NCI-H1417 treated with DMSO at 0.1 percent for 48 hours (cell line): ENCODE measurements at places on chromosomes 16 and 17.

DNA sequence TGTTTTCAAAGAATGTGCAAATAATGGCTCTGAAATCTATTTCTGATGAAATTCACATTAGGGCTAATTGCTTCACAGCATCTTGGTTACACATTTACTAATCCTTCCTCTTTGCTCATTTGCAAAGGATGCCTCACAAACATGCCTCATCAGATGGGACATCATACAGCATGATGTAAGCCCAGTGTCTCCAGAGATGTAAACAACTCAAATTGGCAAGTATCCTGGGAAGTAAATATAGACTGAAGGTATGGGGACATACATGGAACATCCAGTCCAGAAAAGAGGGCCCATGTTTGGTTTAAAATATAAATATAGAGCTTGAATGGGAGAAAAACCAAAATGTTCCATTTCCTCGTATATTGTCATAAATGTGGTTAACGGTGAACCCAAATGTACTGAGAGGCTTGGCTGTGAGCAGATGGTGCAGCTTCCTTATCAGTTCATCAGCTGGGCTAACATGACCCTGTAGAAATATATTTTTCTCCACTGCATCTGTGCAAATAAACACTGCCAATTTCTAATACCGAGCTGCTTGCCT is 142.9 kb upstream of the NUDT7 start:
- no peak for DNase-seq

DNA sequence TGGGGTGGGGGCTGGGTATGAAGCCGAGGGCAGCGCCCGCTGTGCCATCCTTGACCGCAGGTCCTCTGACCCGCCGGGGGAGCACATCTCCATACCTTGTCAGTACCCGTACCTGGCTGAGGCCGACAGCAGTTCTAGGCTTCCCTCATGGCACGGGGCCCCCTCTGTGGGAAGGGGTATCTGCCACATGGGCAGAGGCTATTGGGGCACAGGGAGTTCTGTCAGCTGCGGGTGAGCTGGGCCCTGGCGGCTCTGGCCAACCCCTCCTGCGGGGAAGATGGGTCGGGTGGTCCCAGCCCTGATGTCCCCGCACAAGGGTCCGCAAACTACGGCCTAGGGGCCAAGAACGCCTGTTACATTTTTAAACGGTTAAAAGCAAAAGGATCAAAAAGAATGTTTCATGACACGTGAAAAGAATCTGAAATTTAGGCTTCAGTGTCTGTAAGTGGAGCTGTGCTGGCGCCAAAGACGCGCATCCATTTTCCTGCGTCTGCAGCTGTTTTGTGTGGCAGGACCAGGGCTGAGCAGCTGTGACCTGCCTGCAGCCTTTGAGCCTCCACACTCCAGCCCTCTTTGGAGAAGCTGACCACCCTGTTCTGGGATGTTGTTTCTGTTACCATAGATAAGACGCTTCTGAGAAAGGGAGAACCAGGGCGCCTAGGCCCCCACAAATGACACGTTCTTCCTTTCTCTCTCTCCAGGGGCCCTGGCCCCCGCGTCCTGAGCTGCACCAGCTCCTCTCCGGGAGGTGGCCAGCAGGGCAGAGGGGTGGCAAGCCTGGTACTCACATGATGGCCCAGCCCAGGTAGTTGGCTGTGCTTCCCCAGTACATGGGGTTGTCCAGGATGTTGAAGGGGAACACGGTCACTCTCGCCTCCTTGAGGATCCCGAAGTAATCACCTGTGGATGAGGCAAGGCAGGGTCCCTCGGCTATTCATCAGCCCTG is 12.7 kb upstream of the RASD1 start:
- no peak for DNase-seq

DNA sequence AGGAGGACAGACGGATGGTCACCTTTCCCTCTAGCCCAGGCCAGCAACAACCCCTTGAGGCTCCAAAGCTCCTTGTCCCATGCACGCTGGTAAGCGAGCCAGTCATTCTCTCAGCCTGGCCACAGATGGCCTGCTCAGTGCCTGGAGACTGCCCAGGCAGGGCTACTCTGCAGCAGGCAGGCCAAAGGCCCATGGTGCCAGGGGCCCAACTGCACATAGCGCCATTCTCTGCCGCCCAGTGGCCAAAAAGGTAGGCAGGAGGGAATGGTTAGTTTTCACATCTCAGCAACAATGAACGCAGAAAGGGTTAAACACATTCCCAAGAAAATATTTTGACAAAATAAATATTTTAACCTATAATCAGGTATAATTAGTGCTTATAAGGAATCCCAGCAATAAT is 7.7 kb upstream of the SREBF1 start:
- no peak for DNase-seq

- no peak for DNase-seq
Measured at GRCh38 chr17:56262803-56263202, 109.5 kb downstream of the ANKFN1 start.

- no peak for DNase-seq
Measured at GRCh38 chr17:8341456-8341855, 1.8 kb downstream of the ODF4 start.

DNA sequence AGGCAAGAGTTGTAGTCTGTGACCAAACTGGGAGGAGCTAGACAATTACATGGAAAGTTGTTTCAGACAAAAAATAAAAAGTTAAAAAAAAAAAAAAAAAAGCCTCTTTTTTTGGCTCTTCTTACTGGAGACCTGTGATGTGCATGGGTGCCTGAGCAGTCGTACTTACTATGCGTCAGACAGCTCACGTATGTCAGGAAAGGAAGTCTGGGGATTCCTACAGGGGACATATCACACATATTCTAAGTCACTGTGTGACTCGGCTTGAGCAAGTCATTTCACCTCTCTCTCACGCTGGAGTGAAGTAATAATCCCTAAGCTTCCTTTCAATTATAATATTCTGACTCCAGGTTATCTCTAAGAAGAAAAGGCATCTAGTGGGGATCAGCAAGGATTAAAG is 6.0 kb downstream of the SLFN14 start:
- DNase-seq = no peak

- DNase-seq = no peak
Measured at GRCh38 chr17:82590881-82591539, 57.2 kb downstream of the WDR45B start.

- DNase-seq = no peak
Measured at GRCh38 chr16:16080465-16081065, 131.1 kb downstream of the ABCC1 start.

- DNase-seq = no peak
Measured at GRCh38 chr17:28957992-28958355, 6.7 kb upstream of the PHF12 start.

GRCh38 chr17:78759969-78760352 is 22.1 kb downstream of the CYTH1 start:
- no peak for DNase-seq

DNA sequence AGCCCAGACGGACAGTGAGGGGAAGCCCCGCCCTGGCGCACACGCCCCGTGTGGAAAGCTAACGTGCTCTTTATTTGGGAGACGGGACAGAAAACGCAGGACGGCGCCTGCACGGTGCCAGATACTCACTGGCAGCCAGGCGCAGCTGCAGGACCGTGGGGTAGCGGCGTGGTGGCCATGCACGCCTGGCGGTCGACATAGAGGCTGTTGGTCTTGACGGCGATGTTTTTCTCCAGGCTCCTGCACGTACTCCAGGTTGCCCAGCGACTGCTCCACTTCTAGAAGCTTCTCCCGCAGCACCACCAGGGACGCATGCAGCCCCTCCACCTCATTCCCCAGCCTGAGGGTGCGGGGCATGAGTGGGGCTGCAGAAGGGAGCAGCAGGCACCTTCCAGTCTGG is 5.1 kb upstream of the C1QTNF8 start:
- DNase-seq = no peak

- DNase-seq = peak; percentile 66
Measured at GRCh38 chr16:68420366-68420942, 27.9 kb downstream of the SMPD3 start.

- DNase-seq = no peak
Measured at GRCh38 chr16:2963723-2964474, at the start of gene KREMEN2. Gene KREMEN2, plus strand, starts transcription at chr16:2964275. Its CDS starts 246 bp downstream, at chr16:2964521.

DNA sequence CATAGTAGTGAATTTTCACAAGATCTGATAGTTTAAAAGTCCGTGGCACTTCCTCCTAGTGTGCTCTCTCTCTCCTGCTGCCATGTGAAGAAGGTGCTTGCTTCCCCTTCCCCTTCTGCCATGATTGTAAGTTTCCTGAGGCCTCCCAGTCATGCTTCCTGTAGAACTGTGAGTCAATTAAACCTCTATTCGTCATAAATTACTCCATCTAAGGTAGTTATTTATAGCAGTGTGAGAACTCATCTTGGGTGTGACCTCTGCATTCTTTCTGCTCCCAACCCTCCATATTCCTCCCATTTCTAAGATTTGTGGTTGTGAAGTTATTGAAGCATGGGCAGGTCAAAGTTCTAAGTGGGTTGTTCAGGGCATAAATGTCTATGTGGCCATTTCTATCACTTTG is 62.1 kb upstream of the ADAMTS18 start:
- no peak for DNase-seq

DNA sequence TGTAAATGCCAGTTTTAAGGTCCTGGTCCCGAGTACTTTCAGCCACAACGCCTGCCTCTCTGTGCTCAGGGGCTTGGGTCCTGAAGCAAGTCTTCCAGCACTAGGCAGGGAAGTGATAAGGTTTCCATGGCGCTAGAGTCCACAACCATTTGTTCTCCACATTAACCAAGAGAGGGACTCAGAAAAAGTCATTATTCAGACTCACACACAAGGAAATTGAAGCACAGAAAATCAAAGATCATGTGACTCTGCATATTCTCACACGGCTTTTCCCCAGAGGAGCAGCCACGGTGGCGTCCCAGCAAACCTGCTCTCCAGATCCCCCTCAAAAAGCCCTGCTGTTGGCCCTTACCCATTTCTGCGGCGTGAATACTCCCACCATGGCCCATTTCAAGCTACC is 9.7 kb downstream of the ENPP7 start:
- no peak for DNase-seq

DNA sequence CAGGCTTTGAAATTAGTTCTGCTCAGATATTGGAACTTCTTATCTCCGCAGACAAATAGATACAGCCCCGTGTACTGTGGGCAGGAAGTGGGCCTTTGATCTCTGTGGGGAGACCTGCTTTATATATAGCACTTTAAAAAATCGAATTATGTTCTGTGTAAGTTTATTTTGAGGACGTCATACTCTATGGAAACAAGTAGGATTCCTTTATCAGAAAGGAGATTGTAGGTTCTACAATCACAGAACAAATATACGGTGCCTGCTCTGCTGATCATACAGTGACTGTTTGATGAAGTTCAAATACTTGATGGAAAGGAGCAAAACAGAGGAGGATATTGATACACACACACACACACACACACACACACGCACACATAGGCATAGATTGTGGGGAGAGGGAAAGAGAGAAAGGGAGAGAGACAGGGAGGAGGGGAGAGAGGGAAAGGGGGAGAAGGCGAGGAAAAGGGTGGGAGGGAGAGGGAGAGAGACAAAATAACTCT is 14.7 kb upstream of the TMEM220 start:
- DNase-seq = no peak

GRCh38 chr17:50059256-50059655 is 3.3 kb downstream of the ITGA3 start:
- DNase-seq = no peak

- no peak for DNase-seq
Measured at GRCh38 chr16:63385714-63386432, 1349.6 kb upstream of the CDH8 start.

GRCh38 chr17:373613-374230 is 21.1 kb upstream of the RPH3AL start:
- DNase-seq = no peak

- DNase-seq = no peak
Measured at GRCh38 chr16:48087639-48088038, 68.2 kb downstream of the ABCC12 start.

DNA sequence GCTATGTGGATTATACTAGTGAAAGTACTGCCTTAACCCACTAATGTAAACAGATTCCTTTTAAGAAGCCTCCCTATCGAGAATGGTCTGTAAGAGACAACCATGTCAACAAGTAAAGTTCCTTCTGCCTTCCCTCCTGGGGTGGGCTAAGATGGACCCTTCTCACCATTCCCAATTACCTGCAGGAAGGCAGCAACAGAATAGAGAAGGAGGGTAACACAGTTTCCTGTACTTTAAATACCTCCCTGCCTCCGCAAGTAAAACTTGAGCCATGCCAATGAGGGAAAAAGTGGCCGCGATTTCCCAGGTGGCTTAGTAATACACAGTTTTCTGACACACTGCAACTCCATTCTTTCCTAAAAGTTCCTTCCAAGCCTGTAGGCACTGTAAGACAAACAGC is 45.2 kb downstream of the TOX3 start:
- DNase-seq = no peak

DNA sequence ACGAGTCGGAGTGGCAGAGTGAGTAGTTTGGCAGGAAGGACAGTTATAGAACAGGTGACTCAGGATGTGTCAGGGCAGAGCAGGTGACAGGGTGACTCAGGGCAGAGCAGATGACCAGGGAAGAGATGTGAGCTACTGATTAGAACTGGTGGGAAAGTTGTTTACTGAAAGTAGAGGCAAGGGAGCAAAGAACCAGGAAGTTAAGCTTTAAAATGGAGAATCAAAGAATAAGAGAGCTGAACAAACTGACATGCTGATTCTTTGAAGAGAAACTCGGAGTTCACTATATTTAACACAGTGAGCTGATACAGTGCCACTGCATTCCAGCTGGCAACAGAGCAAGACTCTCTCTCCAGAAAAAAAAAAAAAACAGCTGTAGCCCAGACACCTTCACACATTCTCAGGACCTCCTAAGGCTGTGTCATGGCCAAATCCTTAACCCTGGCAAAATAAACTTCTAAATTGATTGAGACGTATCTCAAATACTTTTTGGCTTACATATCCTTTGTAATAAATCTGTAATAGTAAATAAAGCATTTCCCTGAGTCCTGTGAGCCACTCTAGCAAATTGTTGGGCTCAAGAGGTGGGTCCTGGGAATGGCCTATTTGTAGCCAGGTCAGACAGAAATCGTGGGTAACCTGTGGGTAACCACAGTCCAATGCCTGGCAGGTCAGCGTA is 12.3 kb upstream of the UBE2I start:
- DNase-seq = no peak

DNA sequence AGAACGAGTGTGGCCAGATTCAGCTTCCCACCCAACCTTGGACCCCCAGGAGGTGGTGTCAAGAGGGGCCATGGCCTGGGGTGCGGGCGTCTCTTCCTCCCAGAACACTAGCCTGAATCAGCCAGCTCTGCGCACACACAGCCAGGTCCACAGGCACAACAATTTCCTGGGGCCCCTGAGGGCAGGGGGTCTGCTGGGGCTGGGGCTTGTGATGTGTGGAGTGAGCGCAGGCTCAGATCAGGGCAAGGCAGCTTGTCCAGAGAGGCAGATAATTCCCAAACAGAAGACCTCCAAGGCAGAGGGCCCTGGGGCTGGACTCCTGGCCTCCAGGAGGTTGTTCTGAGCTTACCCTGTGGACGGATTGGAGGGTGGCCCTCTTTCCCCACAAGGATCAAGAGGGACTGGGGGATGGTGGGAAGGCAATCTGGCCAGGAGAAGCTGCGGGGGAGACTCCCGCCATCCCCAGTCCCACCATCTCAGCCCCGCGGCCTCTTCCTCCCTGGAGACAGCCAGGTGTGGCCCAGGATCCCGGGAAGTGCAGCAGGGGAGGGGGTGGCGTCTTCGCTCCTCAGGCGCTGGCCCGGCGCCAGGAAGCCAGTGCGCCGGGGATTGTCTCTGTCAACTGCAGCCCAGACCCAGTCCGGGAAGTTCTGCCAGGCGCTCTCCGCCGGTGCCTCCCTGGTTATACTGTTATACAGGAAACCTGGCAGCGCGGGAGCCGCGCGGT is 52.0 kb upstream of the AMZ2 start:
- DNase-seq = no peak

- no peak for DNase-seq
Measured at GRCh38 chr17:42052346-42052877, 2.0 kb upstream of the C17orf113 start.

- DNase-seq = no peak
Measured at GRCh38 chr17:676060-676700, 38.5 kb downstream of the VPS53 start.

- no peak for DNase-seq
Measured at GRCh38 chr16:30030841-30031413, at the start of gene TLCD3B. Gene TLCD3B, minus strand, starts transcription at chr16:30031271. Its CDS starts 744 bp downstream, at chr16:30030527.
